T-helper 2 cell (primary cell): ENCODE measurements at places on chromosomes 12 and 14.

GRCh38 chr14:105059035-105059924 lies 6.0 kb downstream of the GPR132 start:
- DNase-seq: peak; percentile 68

DNA sequence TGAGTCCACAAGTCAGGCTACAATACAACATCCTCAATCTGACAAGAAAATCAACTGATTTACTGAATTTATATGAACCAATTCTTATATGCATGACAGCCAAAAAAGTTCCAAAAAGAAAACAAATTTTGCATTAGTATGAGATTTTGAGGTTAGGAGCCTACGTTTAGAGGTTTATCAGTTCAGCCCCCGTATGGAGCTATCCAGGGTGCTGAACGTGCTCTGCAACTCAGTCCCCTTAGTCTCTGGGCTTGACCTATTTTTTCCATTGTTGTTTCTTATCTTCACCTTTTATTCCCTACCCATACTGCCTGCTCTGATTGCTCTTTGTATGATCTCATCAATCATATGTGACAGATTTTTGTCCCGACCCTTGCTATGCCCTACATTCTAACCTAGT lies 693.0 kb downstream of the NRXN3 start:
- DNase-seq: no peak

GRCh38 chr12:93808169-93808899 lies 131.2 kb downstream of the CRADD start:
- no peak for DNase-seq

DNA sequence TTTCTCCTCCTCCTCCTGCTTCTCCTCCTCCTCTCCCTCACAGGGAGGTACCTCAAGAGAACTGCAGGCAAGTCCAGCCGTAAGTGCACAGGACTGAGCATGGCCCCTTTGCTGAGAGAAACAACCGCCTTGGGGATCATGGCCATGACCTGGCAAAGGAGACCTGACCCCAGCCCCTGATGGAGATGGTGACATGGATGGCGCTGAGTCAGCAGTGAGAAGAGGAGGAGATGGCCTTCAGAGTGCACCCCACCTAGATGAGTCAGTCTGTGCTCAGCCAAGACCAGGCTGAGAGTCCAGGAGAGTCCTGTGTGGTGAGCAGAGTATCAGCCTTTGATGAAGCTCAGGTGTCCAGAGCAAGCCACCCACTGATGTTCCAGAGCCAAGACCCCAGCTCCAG lies 36.4 kb downstream of the MEG3 start:
- DNase-seq: no peak

GRCh38 chr12:61765926-61766325 lies 494.3 kb upstream of the USP15 start:
- DNase-seq: no peak

- no peak for DNase-seq
These were observed 3.2 kb upstream of the AMIGO2 start for GRCh38 chr12:47082796-47083621.

- DNase-seq: no peak
These were observed 18.4 kb upstream of the ANKRD33 start for GRCh38 chr12:51869496-51869865.

DNA sequence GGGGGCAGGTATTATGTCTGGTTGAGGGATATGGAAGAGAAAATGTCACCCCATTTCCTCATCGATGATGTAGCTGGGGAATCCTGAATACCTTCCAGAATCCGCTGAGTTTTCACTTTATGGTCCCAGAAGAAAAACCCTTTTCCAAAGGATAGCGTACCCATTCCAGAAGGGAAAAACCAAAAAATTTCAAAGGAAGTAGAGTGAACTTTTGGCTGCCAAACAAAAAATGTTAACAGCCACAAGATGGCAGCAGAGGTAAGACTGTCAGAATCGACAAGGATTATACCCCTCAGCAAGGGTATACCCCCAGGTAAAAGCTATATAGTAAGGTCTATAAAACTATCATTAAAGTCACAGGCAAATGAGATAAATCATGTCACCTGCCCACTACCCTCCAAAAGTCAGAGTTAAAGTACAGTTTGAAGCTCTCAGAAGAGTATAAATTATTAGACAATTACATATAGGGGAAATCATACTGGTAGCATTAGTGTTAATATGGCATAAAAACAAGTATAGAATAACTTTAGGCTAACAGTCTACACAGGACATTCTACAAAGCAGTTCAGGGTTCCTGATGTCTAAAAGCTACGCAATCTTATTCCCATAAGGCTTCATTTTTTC lies 18.0 kb downstream of the ACIN1 start:
- DNase-seq: no peak

- DNase-seq: no peak
These were observed 267.6 kb upstream of the OR4E1 start for GRCh38 chr14:21940887-21941856.

DNA sequence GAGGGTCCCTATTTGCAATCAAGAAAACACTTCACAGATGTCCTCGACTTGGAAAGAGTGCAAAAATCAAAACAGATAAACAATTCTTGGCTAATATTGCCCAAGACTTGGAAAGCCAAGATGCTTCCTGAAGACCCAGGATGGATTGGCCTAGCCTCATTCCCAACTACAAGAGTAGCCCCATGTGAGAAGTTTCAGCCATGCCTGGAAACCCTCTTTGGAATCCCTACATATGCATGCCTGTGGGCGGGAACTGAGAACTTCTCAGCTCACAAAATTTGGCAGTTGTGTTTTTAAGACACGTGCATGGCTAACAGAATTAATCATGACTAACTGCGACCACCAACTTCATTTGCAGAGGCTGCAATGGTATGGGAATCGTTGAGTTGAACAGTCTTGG lies 283.2 kb upstream of the TBX3 start:
- no peak for DNase-seq

DNA sequence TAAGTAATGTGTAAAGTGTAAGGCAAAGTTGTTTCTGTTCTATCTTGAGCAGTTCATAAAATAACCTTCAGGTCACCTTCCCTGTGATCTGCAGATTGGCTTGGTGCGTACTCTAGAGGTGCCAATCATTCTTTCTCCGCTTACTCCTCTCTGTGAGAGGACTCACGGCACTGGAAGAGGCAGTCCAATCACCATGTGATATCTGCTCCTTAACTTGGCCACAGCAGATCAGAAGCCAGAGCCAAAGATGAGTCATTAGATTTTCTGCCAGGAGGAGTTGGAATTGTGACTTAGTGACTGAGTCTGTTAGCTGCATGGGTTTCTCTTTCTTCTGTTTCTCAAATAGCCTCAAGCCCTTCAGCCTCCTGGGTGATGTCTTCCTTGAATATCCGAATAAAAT lies 165.5 kb downstream of the SLC41A2 start:
- no peak for DNase-seq

GRCh38 chr14:105376521-105377440 lies 21.6 kb upstream of the TEX22 start:
- DNase-seq: no peak

DNA sequence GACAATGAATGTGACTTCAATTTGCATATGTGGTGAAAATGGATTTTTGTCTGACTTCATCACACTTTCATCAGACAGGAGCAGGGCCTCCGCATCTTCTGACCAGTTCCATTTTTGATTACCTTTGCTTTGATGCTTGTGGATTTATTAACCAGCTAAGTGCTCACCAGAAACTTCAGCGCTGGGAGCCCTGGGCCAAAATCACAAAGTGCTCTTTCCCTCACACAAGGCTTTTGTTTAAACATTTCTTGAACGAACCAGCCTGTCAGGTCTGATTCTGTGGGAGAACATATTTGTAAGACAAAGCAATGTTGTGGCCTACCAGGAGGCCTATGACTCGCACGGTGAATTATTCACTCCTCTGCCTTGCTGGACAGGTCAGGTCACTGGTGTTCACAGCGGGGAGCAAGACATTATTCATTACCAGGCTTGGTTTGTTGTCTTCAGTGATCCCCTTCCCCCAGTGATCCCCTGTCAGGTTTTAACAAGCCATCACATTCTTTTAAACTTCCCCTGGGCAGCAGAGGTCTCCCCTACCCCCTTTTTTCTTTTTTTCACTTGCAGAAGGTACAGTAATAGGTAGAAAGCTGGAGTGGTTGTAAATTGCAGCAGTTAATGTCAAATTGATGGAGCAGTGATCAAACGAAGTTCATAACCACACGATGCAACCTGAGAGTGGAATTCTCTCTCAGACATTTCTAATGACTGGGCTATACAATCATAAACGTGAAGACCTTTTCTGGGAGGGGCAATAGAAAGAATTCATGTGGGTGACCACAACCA lies 167.5 kb upstream of the PRICKLE1 start:
- no peak for DNase-seq

- DNase-seq: no peak
These were observed 72.8 kb downstream of the ANKS1B start for GRCh38 chr12:99911967-99912366.

GRCh38 chr14:35534208-35534872 lies 376 bp downstream of the INSM2 start:
- DNase-seq: no peak

- no peak for DNase-seq
These were observed 38.7 kb downstream of the PPHLN1 start for GRCh38 chr12:42364692-42365091.

DNA sequence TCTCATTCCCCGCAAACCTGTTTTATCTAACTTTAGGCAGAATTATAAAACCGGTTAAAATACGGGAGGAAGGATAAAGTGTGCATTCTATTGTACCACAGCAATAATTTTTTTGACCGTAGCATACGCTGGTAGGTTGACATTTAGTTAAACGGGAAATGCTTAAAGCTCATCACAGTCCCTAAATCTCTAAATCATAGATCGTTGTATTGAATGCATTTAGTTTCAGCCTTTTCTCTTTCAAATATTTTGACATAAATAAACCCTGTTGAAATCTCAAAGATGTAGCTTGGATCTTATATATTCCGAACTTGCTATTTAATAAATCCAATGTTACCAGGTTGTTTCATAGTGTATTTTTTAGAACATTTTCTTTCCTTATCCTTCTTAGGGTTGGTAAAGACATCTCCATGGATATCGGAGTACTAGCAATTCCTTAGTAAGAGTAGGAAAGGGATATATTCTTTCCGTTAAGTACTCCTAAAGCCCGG lies 798 bp downstream of the CLEC2B start:
- DNase-seq: no peak

- no peak for DNase-seq
These were observed 32.7 kb downstream of the RTRAF start for GRCh38 chr14:52021957-52022600.

- no peak for DNase-seq
These were observed 1717.7 kb upstream of the SEL1L start for GRCh38 chr14:83251402-83251801.

DNA sequence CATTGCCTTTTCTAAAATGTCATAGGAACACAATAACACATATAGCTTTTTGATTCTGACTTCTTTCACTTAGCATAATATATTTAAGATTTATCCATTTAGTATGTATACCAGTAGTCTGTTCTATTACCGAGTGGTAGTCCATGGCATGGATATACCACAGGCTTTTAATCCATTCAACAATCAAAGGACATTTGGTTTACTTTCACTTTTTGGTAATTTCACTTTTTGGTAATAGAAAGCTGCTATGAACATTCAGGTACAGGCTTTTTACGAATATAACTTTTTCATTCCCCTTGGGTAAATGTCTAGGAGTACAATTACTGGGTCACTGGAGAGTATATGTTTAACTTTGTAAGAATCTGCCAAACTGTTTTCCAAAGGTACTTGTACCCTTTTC lies 100.7 kb upstream of the PRICKLE1 start:
- DNase-seq: no peak

DNA sequence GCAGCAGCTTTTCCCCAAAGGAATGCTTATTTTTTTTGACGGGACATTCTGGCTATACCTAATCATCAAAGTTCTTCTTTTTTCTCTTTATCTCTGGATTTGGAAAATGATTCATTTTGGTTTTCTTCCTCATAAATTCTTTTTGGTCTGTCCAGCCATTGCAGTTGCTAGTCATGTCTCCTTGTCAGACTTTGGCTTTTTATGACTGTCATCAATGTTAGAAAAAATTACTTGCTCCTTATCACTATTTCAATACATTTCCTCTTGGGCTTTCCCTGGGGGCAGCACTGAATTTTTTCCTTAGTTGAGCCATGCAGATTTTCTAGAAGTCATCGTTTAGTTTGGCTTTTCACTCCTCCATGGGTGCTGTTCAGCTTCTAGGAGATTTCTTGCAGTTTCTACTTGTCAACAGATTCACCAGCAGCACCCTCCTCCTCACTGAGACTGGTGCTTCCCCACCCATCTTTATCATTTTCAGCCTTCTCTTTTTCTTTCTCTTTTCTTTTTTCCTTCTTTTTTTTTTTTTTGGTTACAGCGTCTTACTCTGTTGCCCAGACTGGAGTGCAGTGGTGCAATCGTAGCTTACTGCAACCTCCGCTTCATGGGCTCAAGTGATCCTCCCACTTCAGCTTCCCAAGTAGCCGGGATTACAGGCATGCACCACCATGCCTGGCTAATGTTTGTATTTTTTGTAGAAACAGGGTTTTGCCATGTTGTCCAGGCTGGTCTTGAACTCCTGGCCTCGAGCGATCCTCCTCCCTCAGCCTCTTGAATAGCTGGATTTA lies 5.2 kb downstream of the ADIPOR2 start:
- no peak for DNase-seq

GRCh38 chr12:93183940-93184671 lies 193.6 kb upstream of the NUDT4 start:
- no peak for DNase-seq

DNA sequence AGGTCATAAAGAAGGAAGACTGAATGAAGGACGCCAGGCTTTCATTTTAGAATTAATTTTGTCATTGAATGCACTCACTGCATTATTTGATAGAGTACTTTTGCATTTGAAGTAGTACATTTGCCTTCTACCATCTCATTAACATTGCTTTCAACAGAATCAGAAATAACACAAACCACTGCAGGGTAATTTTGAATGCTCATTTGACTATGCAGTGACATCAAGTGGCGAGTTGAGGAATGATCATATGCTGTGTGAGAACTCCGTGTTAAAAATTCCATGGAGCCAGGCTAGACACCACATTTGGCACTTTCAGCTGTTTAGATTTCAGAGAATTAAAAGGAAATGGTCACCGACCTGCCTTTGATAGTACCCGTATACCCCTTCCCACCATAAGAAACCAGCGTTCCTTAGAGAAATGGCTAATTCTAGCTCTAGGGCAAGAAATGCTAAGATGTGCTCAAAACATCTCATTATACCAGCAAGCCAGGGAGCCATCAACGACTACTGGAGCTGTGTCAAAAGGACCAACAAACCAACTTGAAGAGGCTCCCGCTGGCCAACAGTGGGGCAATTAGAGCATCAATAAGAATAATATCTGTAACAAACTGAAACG lies 16.5 kb downstream of the HEBP1 start:
- DNase-seq: no peak

DNA sequence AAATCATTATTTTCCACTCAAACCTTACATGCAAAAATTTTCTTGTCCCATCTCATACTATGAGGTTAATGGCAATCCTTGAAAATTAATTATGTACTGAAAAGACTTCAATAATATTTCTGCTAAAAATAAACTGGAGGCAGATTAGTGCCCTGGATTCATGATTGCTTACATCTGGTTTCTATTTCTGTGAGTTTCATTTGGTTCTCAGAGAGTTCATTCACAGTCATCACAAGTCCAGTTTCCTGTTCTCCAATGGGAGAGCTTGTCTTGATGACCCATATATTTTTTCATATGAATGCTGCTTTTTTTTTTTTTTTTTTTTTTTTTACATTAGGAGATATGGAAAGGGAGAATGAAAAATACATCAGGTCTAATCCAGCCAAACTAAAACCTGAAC lies 6.6 kb upstream of the PTHLH start:
- no peak for DNase-seq

GRCh38 chr12:49094160-49094974 lies at the start of gene DHH:
Gene DHH, minus strand, starts transcription at chr12:49094801. Its CDS starts 289 bp downstream, at chr12:49094512.
- no peak for DNase-seq

- no peak for DNase-seq
These were observed 113.1 kb upstream of the MYL2 start for GRCh38 chr12:111033281-111034082.
